ENCODE measurements at places on chromosomes 5 and 9. TPM values are rescaled to one million over a fixed set of nuclear protein-coding genes. Genes with fewer than 3 reads are reported as not detected.

The HK3 gene
- 41.1 TPM for total RNA-seq

The CSF2 gene
- not detected for total RNA-seq

The ANAPC2 gene
- 39.3 TPM for total RNA-seq

The GHR gene
- 145 TPM for total RNA-seq

DNA sequence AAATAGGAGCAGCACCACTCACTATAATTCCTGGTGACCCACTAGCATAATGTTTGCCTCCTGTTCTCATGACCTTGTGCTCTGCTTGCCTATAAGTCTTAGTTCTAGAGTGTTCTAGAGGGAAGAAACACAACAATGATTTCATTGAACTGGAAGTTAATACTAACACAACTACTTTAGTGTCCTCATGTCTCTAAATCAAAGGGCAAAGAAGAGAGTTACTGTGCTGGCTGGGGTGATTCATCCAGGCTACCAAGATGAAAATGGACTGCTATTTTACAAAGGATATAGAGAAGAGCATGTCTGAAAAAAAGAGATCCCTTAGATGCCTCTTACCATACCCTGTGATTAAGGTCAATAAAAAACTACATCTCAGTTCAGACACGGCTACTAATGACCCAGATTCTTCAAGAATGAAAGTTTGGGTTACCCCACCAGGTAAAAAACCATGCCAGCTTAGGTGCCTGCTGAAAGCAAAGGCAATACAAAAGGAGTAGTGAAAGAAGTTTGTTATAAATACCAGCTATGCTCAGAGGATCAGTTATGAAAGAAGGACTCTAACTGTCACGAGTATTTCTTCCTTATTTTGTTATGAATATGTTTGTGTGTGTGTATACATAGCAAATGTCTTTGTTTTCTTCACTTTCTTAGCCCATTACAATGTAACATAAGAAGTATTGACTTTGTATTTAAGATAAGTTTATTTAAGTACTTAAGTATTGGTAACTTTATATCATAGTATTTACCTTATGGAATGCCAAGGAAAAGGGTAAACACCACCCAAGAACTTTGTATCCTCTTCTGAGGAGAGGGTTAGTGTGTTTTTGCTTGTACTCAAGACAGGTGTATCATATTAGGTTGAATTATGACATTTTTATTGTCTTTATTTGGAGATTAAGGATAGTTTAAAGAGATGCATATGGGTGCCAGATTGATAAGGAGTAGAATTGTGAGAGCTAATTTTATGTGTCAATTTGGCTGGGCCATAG, 314.1 kb upstream of the PTGER4 start:
- DNase-seq: no peak

GRCh38 chr5:81774374-81774773, 23.5 kb upstream of the SSBP2 start:
- no peak for DNase-seq

DNA sequence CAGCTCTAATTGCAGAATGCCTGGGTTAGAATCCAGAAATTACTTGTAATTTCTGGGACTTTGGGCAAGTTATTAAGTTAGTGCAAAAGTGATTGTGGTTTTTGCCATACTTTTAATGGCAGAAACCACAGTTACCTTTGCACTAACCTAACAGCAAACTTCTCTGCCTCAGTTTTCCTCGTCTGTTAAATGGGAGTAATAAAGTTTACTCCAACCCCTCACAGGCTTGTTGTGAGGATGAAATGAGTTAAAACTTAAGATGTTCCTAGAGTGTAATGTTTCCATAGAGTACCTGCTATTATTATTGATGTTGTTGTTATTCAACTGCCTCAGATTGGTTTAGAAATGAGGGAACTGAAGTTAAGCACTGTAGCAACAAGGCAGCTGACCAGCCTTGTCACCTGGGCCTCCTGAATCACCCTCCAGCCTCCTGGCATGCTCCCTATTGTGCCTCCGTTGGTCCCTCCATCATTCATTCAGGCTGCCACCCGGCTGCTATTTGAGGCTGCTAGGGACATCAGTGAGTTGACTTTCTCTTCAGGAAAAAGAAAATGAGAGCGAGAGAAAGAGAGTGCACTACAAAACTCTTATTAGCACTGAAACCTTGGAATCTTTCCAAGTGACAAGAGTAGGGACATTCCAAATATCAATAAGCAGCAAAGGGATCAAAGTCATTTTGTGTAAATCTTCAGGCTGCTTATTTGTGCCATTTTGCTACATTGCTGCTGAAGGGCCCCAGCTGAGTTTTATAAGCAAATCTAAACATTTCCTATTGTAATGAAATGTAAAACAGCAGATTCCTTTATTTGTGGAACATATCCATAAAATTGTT, 66.5 kb upstream of the TTC23L start:
- DNase-seq: no peak

DNA sequence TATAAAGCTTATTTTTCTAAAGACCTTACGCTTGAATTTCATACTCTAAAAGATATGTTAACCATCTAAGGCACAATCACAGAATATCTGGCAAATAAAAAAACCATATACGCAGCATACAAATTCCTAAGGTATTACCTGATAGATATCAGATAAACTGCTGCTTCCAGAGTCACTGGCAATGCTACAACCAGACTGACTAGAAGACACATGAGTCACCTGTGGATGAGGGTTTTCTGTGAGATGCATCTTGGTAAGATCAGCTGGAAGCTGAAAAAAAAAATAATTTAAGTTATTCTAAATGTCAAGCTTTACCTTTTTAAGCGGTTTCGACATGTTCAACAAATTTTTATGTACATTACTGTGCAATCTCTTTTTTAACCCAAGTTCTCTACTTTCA, 113.8 kb downstream of the RAPGEF6 start:
- DNase-seq: no peak

DNA sequence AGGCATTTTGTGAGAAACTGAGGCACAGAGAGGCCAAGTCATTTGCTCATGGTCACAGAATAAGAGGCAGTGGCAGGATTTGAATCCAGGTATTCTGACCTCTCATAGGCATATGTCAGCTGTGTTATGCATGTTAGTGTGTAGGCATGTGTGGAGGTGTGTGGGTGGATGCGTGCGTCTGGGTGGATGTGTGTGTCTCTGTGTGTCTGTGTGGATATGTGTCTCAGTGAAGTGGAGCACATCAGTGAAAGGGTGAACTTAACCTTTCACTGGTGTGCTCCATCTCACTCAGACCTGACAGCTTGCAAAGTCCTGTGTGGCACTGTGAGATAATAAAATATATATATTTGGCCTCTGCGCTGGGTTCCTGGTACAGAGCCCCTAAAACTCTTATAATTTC, 32.0 kb upstream of the SMU1 start:
- no peak for DNase-seq

GRCh38 chr5:14928661-14929060, 57.1 kb upstream of the ANKH start:
- DNase-seq: no peak

- DNase-seq: peak; percentile 82
Measured at GRCh38 chr9:36962691-36963090, 71.4 kb downstream of the PAX5 start.

- peak; percentile 90 for DNase-seq
Measured at GRCh38 chr5:172800088-172800551, 29.1 kb upstream of the DUSP1 start.

DNA sequence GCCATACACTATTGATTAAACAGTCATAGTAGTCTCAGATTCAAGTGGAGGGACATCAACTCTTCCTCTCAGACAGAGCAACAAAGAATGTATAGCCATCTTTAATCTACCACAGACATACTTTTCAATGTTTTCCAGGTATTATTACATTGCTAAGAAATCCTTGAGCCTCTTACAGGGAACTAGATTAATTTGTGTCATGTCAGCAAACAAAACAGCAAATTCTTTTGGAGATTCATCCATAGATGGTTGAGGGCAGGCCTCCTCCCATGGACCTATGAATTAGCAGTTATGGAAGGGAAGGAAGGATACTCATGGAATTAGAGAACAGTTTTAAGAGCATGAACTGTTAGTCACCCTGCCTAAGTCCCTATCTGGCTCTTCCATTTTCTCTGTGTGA, 47.8 kb upstream of the ARRDC3 start:
- no peak for DNase-seq

All from mesenteric fat pad (tissue), 1 donor.